DMS153 (cell line): ENCODE measurements at places on chromosomes 6 and 20.

GRCh38 chr6:40410821-40411220, 176.3 kb downstream of the LRFN2 start:
- no peak for DNase-seq

DNA sequence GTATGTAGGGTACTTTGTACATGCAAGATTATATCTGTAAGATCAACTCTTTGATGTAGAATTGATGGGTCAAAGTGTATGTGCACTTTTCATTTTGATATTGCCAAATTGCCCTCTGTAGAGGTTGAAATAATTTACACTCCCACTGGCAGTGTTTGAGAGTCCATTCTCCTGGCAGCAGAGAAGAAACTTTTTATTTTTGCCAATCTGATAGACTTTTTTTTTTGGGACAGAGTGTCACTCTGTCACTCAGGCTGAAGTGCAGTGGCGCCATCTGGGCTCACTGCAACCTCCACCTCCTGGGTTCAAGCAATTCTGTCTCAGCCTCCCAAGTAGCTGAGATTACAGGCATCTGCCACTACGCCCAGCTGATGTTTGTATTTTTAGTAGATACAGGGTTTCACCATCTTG, 199.2 kb downstream of the ZFAND3 start:
- DNase-seq, result no peak

DNA sequence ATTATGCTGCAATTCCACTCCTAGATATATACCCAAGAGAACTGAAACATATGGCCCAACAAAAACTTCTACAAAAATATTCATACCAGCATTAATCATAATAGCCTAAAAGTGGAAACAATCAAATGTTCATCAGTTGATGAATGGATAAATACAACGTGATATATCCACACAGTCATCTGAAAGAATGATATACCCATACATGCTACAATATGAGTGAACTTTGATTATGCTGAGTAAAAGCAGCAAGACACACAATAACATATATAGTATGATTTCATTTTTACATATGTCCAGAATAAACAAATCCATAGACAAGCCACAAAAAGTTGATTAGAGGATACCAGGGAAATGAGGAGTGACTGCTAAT, 30.7 kb downstream of the CDK19 start:
- DNase-seq, result no peak

DNA sequence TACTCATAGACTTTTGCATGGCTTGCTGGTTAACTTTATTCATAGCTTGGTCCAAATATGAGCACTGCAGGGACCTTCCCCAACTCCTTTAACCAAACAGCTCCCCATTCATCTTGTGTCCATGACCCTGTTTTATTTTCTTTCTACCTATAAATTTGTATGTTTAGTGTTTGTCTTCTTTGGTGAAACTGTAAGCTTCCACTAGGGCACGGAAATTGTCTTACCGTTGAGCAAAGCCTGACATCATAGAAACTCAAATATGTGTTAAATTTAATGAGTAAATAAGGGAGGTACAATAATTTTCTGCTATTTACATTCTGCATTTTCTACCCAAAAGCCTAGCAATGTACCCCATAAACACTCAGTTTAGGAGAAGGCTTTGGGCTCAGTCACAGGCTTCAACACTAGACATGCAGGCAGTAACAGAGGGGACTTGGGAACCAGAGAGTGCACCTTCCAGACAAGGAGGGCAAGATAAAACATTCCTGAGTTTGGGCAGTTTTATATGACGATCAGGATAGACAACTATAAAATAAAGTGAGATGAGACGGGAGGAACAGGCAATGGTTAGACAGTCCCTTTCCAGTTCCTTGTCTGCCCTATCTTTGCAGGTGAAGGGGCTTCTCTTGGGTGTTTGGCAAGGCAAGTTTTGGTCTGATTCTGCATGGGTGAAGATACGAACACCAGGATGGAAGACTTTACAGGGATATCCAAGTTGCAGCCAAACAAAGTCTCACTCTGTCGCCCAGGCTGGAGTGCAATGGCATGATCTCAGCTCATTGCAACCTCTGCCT, 46.2 kb upstream of the ZNF217 start:
- no peak for DNase-seq

DNA sequence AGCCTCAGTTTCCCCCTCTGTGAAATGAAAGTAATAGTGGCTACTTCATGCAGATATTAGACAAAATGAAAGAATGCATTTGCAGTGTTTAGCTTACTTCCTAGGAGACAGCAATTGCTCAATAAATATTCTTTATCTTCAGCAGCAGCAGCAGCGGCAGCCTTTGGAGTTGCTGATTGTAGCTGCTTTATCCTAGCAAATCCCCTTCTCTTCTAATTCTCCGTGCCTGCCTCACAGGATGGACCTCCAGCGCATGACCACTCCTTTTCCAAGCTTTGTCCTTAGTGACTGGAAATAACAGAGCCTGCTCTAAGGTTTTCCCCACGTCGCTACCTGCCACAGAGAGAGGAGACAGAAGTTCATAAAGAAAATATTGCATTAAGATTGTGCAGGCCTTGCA, 279.8 kb downstream of the TSHZ2 start:
- DNase-seq, result no peak
